T-helper 1 cell (primary cell): ENCODE measurements at places on chromosomes 11 and 22.

DNA sequence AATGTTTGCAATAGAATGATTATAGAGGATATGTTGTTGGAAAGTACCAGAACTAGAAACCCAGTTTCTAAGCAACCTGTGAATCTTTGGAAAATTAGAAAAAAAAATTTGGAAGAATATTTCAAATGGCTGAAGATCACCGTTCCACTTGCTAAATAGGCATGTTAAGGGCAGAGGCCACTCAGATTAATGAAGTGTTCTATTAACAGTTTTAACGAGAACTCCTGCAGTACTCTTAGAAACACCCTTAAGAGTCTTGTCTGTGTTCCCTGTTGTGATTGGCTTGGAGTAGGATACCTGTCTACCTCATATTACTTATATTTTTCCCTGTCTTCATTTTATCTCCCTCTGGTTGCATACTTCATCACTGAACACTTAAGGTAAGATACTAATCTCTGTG, 4.6 kb downstream of the C11orf54 start:
- DNase-seq, result no peak

DNA sequence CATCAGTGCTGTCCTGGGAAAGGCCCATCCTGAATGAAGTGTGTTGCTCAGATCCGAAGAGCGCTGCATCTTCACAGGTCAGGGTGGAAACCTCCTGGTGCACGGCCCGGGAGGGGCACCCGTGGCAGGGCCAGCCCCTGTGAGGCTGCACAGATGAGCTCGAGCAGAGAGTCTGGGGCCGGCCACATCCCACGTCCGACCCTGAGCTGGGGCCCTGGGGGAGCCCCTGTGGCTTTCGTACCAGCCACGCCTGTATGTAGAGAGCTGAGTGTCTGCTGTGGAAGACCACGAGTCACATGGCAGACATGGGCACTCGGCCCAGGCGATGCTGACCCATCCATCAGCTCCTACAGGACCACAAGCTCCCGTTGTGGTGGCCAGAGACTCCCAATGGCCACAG, 24.9 kb upstream of the SEPTIN5 start:
- no peak for DNase-seq

GRCh38 chr11:19352072-19352770, 111.5 kb upstream of the E2F8 start:
- no peak for DNase-seq

GRCh38 chr11:62611705-62612365, 740 bp downstream of the EML3 start:
- no peak for DNase-seq

- no peak for DNase-seq
These were observed 9.8 kb upstream of the MPEG1 start for GRCh38 chr11:59222464-59223060.

GRCh38 chr11:65204143-65204542, 22.4 kb downstream of the CAPN1 start:
- DNase-seq, result no peak

- DNase-seq, result no peak
These were observed 19.5 kb downstream of the MYBPC3 start for GRCh38 chr11:47332791-47333525.

GRCh38 chr11:44557464-44557863, 8.0 kb upstream of the CD82 start:
- no peak for DNase-seq

DNA sequence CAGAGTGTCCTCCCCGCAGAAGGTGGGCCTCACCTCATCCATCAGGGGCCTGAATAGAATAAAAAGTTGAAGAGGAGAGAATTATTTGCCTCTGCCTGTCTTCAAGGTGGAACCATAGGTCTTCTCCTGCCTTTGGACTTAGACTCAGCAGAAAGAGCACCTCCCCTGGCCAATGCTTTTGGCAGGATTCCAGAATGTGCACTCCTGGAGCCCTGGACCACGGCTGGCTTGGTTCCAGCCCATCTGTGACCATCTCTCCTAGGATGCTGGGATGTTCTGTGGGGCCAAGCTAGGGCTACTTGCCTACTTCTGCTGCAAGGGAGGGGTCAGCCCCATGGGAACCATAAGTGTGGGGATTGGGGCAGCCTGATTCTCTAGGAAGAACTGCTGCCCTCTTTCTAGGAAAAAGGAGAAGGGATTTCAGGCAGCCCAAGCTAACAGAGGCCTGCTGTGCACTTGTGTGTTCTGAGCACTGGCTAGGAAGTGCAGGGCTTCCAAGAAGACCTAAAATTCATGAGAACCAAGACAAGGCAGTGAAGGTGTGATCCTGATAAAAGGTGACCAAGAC, 32.2 kb upstream of the SHANK2 start:
- no peak for DNase-seq

- peak; percentile 40 for DNase-seq
These were observed at the start of gene PGAP2 for GRCh38 chr11:3807909-3808860. TSS of gene PGAP2 (plus strand) at chr11:3808560. CDS start at chr11:3811260, 2,700 bp downstream.

DNA sequence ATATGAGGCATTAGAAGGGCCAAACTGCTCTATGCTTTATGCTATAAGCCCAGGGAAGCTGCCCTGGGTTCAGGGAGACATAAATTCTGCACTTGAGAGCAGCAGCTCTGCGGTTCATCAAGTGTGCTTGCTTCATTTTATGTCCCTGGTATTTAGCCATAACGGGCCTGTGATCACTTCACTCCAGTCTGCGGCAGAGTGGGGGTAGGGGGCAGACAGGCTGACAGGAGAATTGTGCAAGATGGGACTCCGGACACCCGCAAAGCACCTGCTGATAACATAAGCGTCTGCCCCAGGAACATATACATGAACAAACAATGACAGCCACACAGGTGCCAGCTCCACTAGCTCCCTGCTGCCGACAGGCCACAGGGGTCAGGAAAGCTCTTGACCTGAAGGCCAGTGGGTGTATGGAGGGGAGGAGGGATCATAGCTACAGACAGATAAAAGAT, 56.1 kb downstream of the SMCO4 start:
- no peak for DNase-seq

GRCh38 chr11:46020084-46020599, 97.7 kb downstream of the LARGE2 start:
- DNase-seq, result no peak

- no peak for DNase-seq
These were observed 17.3 kb upstream of the OOSP4B start for GRCh38 chr11:59999691-60000090.

- DNase-seq, result no peak
These were observed 1075.3 kb downstream of the TBC1D22A start for GRCh38 chr22:47837703-47838102.

DNA sequence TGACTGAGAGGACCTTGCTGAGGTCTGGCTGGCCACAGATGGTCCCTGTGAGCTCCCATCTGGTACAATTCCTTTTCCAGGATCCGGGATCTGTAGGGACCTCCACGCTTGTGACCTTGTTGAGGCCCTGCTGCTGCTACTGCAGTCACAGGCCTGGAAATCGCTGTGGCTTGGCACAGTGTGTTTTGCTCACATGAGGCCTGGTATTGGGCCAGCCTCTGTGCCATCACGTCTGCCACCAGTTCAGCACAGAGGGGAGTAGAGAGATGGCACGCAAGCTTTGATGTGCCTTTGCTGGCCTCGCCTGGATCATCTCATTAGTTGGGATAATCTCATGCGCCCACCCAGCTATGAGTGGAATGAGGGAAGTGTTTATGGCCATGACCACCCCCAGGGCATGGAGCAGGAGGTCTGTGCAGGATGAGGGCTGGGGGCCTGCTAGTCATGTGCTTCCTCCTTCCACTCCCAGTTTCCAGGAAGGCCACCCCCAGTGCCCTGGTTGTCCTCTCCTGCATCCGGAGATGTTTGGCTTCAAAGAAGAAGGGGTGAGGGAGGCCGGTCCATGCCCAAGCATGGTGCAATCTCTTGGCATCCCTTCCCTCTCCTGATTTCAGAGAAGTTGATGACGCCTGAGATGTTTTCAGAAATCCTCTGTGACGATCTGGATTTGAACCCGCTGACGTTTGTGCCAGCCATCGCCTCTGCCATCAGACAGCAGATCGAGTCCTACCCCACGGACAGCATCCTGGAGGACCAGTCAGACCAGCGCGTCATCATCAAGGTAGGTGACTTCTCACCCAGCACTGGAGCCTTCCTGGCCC, 22.4 kb downstream of the DERL3 start:
- no peak for DNase-seq

GRCh38 chr11:23455321-23455891, 595.1 kb upstream of the CCDC179 start:
- no peak for DNase-seq

DNA sequence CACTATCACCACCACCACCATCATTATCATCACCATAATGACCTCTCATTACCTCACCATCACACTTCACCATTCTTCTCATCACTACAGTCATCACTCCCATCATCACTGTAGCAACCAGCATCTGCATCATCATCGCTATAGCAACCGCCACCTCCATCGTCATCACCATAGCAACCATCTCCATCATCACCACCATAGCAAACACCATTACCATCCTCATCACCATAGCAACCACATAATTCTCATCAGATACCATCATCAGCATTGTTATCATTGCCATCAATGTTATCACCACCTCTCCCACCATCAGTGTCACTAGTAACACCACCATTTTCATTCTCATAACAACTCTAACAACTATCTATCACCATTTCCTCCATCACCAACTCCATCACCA, 23.1 kb upstream of the CD82 start:
- DNase-seq, result no peak

DNA sequence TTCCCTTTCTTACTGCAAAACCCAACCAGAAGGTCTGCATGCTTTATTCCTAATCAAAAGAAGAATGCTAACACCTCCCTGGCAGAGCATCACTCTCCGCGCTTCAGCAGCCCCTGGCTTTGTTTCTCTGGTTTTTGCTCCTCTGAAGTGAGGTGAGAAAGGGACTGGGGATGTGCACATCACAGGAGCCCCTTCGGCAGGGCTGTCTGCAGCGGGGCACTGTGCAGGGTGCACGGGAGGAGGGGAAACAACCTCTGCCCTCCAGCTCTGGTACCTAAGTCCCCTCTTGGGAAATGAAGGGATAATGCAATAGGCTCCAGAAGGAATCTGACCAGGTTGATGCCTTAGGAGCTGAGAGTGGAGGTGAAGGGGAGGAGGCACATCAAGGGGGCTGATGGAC, 312.7 kb downstream of the NTM start:
- DNase-seq, result no peak

- no peak for DNase-seq
These were observed 13.0 kb downstream of the TUB start for GRCh38 chr11:8093931-8094575.

DNA sequence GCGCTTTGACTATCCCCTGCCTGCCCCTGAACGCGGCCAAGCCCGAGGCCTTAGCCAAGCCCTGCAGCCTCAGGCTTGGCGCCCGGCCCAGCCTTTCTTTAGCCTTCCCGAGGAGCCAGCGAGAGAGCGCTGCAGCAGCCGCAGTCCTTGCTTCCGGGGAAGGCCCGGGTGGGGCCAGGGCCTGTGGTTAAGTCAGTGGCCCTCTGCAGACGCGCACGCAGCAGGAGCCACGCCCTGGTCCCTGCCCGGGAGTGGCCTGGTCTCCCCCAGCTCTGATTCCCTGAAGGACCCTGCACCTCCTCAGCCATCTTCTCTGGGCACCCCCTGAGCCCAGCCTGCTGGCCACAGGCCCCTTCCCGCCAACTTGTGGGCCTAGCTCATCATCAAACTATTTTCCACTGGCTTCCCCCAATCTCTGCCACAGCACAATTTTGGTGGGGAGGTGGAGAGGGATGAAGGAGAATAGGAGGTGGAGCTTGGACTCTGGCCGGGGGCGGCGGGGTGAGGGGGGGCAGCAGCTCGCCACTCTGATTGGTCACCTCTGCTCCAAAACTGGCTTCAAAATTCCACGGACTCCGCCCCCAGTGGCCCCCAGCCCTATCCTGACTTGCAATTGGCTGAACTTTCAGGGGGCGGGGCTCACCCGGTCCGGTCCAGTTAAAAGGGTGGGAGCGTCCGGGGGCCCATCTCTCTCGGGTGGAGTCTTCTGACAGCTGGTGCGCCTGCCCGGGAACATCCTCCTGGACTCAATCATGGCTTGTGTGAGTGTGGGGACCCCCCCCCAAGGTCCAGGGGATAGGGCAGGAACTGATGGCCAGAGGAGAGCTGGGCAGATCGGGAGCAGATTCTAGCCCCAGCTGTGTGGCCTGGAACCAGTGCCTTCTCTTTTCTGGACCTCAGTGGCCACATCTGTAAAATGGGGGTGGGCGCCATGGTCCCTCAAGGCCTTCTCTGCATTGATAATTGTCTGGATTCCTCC, at the start of gene LGALS1:
Gene LGALS1, plus strand, starts transcription at position 686 of the 979 bp plus-strand sequence. Its CDS starts 67 bp downstream, at position 753.
- DNase-seq, result peak; percentile 57

DNA sequence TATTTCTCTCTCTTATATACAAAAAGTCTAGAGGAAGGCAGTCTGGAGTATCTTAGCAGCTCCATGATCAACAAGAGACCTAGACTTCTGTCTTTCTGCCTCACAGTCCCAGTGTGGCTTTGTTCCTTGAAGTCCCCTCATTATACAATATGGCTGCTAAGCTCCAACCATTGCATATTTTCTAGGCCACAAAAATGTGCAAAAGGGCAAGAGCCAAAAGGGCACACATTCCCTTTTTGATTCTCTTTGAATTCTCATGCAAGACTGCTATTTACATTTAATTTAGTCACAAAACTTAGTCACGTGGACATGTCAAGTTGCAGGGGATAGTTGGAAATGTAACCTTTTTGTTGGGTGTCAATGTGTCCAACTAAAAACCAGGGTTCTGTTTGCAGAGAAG, 64.2 kb upstream of the OLFML1 start:
- no peak for DNase-seq

DNA sequence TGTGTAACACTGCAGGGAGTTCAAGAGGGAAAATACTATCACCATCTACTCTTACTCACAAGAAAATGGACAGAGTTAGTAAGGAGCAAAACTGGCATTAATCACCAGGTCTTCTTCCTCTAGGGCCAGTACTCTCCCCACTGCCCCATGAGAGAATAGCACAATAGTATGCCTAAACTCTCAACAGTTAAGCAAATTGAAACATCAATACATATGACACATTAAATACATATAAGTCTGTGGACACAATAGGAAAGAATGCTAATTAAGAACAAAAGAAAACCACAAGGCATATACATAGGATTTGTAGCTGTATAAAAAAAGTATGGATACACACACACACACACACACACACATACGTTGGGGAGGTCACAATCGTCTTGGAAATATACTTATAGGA, 197.9 kb upstream of the BDNF start:
- no peak for DNase-seq

DNA sequence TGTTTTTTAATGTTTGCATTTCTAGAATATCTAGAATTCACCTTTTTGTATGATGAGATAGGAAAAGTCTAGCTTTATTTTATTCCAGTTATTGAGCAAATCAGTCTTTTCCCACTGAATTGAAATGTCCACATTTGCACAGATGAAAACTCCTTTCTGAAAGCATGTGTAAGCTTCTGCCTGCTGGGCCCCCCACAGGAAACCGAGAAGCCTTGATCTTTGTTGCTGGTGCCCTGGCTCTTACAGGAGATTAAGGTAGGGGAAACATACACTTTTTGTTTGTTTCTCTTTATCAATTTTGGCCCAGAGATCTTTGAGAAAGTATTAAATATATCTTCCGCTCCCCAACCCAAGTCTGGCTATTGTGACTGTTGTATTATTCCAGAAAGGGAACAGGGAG, 87.2 kb upstream of the GNAZ start:
- no peak for DNase-seq

DNA sequence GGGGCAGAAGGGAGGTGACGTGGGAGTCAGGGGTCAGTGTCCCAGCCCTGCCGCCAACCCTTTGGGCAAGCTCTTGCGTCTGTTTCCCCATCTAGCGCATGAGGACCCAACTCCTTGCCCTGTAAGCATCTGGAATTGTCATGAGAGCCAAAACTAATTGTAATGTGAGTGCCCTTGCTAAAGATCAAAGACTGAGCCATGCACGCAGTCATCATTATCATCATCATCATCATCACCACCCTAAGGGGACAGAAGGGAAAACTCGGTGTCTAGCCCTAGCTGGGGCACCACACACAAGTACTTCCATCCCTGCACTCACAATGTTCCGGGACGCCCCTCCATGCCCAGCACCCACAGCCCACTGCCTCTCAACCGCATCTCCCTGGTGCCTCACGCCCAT, 2.5 kb downstream of the LIF start:
- no peak for DNase-seq
